Brain pericyte (primary cell): ENCODE measurements at places on chromosomes 11 and 22.

- no peak for DNase-seq
Observed at GRCh38 chr22:44670220-44670988, 31.6 kb upstream of the PRR5 start.

- no peak for DNase-seq
Observed at GRCh38 chr22:46761539-46762237, 762 bp upstream of the TBC1D22A start.

GRCh38 chr22:27843441-27843840 lies 41.9 kb upstream of the MN1 start:
- no peak for DNase-seq

- DNase-seq = no peak
Observed at GRCh38 chr22:49333206-49333605, 494.5 kb downstream of the BRD1 start.

GRCh38 chr11:10443721-10444235 lies 11.3 kb upstream of the AMPD3 start:
- DNase-seq = no peak

DNA sequence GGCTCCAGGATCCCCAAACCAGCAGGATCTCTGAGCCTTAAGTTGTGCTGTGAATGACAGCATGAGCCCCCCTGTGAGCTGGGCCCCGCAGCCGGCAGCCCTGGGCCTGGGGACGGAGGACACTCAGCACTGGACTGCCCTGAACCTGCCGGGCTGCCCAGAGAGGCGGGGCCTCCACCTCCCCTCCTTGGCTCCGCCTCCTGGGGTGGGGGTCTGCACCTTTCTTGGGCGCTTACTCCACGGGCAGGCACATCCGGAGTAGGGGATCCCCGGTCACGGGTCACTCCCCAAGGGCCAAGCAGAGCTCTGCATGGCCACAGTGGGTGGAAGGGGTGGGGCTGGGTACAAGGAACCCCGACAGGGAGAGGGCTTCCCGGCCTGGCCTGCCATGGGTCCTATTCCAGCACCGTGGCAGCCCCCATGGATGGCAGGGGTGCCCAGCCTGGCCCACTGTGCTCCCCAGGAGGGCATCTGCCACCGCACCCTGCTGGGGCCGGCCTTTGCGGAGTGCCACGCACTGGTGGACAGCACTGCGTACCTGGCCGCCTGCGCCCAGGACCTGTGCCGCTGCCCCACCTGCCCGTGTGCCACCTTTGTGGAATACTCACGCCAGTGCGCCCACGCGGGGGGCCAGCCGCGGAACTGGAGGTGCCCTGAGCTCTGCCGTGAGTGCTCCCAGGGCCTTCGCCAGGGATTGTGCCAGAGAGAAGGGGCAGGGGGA lies 5.4 kb downstream of the MUC5B start:
- DNase-seq = no peak

DNA sequence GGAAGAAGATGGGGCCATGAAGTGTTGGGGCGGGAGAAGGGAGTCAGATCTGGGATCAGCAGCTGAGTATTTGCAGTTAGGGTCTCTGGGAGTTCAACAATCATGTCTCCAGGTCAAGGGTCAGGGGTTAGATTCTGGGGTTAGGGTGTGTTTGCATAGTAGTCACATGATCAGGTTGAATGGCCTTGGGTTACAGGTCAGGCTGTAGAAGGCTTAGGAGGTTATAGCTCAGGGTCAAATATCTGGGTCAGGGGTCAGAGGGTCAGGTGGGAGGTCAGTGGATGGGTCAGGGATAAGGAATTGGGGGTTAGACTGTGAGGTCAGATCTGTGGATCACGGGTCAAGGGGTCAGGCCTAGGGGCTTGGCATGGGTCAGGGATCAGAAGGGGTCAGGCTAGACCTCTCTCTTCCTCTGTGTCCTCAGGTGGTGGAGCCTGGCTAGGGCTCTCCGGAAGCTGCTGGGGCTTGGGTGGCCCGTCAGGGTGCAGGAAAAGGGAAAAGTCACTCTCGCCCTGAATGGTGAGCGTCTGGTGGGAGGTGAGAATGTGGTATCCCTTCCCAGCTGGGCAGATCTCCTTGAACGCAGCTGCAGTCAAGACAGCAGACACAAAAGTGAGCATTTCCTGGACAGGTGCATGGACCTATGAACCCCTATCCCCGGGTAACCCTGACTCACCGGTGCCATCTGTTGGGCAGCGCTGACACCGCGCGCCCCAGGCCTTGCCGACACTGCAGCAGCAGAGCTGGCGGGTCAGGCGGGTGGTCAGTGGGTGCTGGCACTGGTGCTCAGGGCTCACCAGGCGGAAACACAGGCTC lies 6.4 kb downstream of the LTBP3 start:
- DNase-seq = no peak

- no peak for DNase-seq
Observed at GRCh38 chr11:76788661-76789442, 5.7 kb downstream of the TSKU start.

GRCh38 chr11:7490535-7490934 lies 5.2 kb downstream of the OLFML1 start:
- no peak for DNase-seq

DNA sequence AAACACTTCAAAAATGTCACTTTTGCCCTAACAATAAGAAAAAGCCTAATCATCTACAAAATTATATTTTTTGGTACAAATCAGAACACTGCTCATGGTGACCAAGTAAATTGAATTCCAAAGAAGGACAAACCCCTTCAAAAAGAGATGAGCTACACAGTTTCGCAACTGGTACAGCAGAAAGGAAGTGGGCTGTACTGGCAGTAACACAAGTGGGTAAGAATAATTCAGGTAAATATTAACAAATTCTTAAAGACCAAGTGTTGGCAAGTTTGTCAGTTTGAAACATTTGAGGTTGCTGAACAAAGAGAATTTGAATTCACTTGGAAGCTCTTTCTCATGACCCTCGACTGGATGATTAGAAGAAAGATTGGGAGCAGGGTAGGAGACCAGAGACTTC lies 35.5 kb downstream of the MSANTD4 start:
- DNase-seq = no peak

- DNase-seq = peak; percentile 67
Observed at GRCh38 chr11:35304386-35304775, 115.0 kb downstream of the SLC1A2 start.

DNA sequence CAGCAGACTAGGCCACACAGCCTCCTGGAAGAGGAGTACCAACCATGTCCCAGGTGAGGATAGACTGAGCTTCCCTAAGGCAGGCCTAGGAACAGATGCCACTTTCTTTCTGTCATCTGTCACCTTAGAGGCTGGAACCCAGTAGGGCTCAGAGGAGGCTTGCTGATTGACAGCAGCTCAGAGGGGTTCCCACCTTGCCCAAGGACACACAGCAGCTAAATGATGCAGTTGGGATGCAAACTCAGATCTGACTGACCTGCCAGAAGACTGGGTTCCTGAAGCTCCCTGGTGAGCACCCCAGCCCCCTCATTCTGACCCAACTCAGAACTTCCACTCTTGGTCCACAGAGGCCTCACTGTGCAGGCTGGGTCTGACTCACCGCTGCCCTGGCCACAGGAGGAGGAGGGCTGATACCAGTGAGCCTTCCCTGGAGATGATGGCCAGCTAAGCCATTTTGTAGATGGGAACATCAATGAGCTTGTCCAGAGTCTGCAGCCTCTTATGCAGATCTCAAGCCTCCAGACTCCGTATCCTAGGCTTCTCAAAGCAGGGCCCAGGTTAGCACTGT lies 14.0 kb downstream of the CAPN5 start:
- no peak for DNase-seq

DNA sequence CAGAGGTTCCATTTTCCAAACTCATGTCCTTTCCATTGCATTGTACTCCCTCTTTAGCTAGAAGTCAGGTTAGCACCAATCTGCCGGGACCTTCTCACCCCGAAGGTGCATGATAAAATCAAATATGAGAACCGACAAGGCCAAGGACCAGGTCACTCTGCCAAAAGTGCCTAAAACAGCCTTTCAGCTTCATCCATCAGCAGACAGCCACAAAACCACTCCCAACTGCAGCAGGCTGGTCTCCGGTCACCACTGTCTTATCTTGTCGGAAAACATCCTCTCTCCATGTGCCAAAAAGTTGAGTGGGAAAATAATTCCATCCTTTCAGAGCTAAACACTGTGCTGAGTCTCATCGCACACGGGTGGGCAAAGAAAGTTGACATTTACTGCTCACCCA lies 1.4 kb downstream of the PI4KA start:
- no peak for DNase-seq

- no peak for DNase-seq
Observed at GRCh38 chr11:55942785-55943392, 6.7 kb upstream of the OR5I1 start.

DNA sequence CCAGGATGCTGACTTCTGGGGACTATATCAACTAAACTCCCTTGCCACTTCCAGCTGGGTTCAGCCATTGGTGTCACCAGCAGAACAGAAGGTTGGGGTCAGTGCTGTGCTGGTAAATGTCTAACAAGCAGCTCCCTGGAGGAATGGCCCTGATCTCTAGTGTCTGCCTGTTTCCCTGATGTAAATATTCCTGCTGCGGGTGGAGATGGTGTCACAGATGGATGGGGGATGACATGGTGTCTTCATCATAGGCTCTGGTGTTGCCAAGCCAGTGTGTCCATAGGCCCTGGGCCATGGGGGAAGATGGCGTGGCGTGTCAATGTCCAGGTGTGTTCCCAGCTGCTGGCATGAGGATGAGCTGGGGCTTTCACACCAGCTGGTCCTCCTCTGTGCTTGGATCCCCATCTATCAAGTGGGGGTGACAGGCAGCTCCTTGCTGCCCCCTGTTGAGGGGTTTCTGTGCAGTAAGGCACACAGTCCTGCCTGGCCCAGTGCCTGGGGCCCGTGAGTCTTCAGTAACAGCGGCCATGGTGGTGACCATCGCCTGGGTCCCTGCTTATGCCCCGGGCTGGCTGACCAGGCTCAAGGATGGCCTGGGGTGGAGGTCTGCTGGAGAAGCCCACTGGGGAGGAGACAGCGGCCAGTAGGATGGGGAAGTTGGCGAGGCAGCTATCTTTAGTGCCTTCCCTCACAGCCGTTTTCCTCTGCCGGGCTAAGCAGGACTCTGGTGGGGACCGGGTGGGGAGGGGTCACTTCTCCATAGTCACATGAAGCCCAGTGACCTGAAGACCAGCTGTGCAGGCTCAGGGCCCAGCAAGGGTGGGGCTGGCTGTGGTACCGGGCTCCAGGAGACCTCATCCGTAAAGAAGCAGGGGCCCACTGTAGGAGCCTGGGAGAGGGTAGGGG lies 12.7 kb downstream of the RPL3 start:
- DNase-seq = no peak

- DNase-seq = no peak
Observed at GRCh38 chr11:79259800-79260199, 181.0 kb downstream of the TENM4 start.

GRCh38 chr22:45103756-45104155 lies 60.0 kb upstream of the NUP50 start:
- DNase-seq = no peak

DNA sequence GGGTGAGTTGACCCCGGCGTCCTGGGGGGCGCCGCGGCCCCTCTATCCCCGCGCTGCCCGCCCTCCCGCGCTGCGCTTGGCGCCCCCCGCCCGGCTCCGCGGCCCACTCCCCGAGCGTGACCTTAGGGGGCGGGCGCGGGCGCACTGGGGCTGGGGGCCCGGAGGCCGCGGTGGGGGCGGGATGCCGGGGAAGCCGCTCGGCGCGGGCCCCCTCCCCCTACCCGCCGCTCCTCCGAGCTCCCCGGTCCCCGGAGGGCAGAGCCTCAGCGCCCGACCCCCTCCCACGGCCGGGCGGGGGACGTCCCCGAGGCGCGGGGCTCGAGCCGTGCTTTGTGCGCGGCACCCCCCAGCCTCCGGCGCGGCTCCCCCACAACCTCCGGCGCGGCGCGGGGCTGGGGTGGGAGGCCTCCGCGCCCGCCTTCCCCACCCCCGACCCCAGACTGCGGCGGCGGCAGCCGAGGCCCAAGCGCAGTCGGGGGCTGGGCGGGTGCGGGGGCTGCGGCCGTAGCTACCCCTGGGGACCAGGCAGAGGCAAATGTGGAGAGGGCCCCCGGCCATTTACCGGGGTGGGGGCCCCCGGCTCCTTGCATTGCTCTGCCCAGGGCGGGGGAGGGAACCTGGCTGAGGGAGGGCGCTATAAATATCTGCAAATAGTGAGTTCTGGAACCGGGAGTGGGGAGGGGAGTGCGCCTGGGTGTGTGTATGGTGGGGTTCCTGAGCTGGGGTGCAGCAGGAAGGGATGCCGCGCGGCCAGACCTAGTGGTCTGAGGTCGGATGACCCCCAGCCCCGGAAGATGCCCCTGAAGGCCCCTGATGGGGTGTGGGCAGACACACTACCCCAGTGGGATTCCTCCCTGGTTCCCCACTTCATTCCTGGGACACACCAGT lies 988 bp downstream of the MGAT3 start:
- no peak for DNase-seq

GRCh38 chr22:18033204-18033998 lies 9.0 kb upstream of the MICAL3 start:
- no peak for DNase-seq

- no peak for DNase-seq
Observed at GRCh38 chr11:109249597-109249996, 172.4 kb upstream of the C11orf87 start.

- no peak for DNase-seq
Observed at GRCh38 chr11:110720431-110721275, 8.4 kb upstream of the ARHGAP20 start.

DNA sequence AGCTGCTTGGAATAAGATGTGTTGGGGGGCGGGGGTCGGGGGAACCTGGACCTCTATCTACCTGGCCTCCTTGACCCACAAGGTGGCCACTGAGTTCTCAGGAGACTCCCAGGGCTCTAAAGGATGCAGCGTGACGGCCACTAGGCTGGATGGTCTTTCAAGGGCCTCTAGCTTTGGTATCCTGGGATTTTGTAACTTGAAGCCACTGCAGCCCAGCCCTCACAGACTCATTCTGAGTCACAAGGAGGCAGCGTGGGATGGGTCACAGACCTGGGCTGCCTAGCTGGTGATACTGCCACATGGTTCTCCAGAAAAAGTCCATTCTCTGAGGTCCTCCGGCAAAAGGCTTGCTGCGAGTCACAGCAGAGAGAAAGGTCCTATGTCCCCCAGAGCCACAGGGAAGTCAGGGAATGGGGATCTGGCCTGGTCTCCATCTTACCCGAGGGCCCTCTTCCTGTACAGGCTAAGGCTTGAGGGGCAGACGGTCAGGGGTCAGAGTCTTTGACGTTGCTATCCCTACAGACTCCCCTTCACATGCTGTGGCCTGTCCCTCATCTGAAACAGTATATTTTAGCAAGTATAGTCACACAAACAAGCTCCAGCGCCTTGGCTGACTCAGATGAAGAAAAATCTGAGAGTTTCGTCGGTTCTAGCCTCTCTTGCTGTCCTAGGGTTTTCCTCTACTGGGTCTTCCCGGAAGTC lies 52.4 kb downstream of the KCNC1 start:
- DNase-seq = peak; percentile 39
